ENCODE measurements at places on chromosomes 3 and 15.
A peak's percentile ranks its signal among the peaks of the same experiment; 100 is the strongest.

- DNase-seq: no peak
Measured at GRCh38 chr3:14393440-14394106, 8.8 kb upstream of the SLC6A6 start.

- DNase-seq: no peak
Measured at GRCh38 chr3:10299679-10300078, 6.9 kb upstream of the GHRL start.

DNA sequence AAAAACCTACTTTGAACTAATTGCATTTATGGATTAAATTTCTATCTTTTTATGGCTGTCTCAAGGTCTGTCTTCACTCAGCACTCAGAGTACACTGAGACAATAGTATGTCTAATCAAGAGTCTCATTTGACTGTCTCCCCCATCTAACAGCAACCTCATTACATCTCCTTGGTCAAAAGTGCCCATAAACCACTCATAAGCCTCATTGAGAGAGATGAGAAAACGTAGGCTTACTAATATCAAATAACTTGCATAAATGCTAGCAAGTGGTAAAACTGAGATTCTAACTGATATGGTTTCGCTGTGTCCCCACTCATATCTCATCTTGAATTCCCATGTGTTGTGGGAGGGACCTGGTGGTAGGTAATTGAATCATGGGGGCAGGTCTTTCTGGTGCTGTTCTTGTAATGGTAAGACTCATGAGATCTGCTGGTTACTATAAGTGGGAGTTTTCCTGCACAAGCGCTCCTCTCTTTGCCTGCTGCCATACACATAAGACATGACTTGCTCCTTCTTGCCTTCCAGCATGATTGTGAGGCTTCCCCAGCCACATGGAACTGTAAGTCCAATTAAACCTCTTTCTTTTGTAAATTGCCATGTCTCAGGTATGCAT, 113.9 kb downstream of the TFDP2 start:
- DNase-seq: no peak

GRCh38 chr3:55483196-55484095, 3.7 kb downstream of the WNT5A start:
- DNase-seq: no peak

GRCh38 chr3:124780761-124781475, 50.7 kb downstream of the UMPS start:
- DNase-seq: no peak

- DNase-seq: no peak
Measured at GRCh38 chr3:161423911-161424522, 52.7 kb upstream of the SPTSSB start.

GRCh38 chr3:141538568-141539240, 51.9 kb downstream of the RASA2 start:
- DNase-seq: no peak

- DNase-seq: no peak
Measured at GRCh38 chr3:171976526-171976925, 62.9 kb upstream of the FNDC3B start.

DNA sequence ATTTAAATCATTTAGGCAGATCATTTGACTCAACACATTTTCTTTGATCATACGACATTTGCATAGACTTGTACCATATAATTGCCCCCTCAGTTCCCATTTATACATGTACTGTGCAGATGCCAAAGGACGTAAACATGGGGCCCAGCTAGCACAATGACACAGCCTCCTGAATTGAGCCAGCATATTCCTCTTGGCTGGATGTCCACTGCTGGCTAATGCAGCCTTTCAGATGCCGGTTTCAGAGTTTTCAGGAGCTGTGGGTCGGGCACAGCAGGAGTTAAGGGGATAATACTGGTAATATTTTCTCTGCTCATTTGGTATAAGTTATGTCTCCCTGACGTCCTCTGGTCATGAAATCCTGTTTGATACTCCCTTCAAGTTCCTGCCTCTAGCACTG, 39.4 kb downstream of the KAT2B start:
- no peak for DNase-seq

- no peak for DNase-seq
Measured at GRCh38 chr3:153252963-153253362, 90.9 kb downstream of the RAP2B start.

GRCh38 chr15:51202783-51203182, 108.1 kb upstream of the TNFAIP8L3 start:
- DNase-seq: no peak

GRCh38 chr15:22259881-22260421, 179.6 kb downstream of the OR4M2 start:
- no peak for DNase-seq

DNA sequence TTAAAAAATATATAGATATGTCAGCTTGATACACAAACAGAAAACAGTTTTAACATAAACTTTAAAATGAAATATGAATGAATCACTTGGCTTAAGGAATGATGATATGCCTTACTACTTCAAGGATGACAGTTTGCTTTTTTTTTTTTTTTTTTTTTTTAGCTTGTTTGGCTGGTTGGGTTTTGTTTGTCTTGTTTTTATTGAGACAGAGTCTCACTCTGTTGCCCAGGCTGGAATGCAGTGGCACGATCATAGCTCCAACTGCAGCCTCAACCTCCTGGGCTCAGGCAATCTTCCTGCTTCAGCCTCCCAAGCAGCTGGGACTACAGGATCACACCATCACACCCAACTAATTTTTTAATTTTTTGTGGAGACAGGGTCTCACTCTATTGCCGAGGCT, 14.5 kb downstream of the LRRC2 start:
- DNase-seq: no peak

DNA sequence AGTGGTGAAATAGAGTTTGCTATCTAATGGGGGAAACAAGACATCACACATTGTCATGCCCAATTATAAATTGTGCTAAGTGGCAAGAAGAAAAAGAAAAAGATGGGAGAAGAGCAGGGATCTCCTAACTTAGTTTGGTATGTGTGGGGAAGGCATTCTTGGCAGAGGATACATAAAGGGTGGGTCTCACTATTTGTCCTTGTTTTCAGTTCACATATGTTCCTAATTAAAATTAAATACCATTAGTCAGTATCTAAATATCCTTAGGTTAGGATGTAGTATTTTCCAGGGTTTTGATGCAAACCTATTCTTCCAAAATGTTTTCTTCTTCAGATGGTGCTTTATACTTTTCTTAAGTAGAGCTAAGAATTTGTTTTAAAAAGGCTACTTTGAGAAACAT, 173.7 kb downstream of the B3GALNT1 start:
- DNase-seq: no peak

DNA sequence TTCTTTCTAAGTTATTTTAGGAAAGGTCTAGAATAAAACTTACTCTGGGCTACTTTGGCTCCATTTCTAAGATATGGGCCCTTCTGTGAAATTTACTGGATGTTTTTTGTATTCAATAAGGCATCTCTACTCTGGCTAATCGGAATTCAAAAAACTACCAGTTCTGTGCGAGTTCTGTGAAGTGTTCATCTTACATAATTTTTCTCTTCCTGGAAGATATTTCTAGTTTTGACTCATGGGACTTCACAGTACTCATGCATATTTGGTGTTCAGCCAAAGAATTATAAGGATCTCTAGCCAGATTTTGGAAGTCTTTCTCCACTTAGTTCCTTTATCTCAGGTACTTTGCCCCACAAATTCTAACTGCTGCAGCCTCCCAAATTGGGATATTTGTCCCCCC, 46.4 kb upstream of the MBNL1 start:
- no peak for DNase-seq

GRCh38 chr15:62119227-62119864, 45.7 kb downstream of the C2CD4B start:
- no peak for DNase-seq

GRCh38 chr3:105843994-105844393, 24.8 kb downstream of the CBLB start:
- no peak for DNase-seq

DNA sequence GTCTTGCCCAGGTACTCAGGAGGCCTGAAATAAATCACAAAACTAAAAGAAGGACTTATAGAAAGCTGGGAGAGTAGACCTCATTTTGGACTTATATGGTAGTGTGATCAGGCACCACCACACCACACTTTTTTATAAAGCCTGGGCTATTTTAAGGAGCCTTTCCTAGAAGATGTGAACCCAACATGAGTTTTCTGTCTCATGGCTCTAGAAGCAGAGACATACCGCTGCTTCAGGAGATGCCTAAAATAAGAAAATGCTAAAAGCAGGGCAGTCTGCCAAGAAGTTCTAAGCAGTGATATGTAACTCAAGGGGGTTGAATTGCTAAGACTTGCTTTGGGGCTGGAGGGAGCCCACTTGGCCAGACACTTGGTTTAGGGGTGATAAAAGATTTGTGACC, 49.6 kb downstream of the SUMF1 start:
- no peak for DNase-seq

DNA sequence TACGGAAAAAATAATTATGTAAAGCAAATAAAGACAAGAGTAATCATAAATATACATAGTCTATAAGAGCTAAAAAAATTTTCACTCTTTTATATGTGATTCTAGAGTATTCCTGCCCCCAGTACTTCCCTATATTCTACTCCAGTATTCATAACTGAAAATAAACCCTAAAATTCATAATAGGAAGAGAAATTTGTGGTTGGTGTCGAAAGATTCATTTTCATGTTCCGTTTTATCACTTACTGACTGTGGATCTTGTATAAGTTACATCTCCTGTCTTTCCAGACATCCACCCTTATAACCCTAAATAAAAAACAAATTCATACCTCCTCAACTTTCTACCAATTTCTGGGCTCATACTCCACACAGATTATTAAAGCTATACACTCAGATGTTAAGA, 16.0 kb upstream of the MBNL1 start:
- no peak for DNase-seq

- no peak for DNase-seq
Measured at GRCh38 chr15:71678191-71678590, 132.2 kb upstream of the NR2E3 start.

- DNase-seq: no peak
Measured at GRCh38 chr3:134255404-134255803, 4.7 kb upstream of the RYK start.

DNA sequence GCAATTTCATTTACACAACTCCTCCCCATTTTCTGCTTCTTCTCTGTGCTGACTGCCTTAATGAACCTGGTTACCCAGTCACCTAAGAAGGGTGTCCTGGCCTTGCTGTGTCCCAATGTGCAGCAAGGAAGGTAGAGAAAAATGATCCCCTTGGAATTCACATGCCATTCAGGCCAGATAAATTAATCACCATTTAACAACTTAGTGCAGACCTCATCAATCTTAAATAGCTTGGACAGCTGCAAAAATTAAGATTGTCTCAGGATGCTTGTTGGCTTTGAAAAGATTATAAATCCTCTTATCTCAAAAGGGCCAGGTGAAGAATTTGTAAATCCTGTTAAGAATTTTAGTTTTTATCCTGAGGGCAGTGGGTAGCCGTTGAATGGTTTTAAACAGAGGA, 9.7 kb upstream of the CDV3 start:
- DNase-seq: no peak

GRCh38 chr3:182455011-182455410, 338.3 kb upstream of the ATP11B start:
- DNase-seq: no peak

DNA sequence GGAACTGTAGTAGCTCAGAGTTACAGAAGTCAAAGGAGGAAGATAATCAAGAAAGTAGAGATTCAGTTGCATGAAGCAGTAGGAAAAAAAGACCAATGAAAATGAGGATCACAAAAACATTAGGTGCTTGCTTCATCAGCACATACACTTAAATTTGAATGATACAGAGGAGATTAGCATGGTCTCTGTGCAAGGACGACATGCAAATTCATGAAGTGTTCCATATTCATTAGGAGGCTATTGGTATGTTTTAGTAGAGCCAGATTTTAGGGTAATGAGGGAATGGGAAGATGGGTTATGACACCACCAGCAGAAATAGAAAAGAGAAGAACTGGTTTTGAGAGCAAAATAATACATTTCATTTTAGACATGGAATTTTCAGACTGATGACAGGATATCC, 21.0 kb upstream of the TTC14 start:
- no peak for DNase-seq

- no peak for DNase-seq
Measured at GRCh38 chr3:44554626-44555592, at the start of gene ZKSCAN7. Gene ZKSCAN7 (plus strand): TSS chr3:44555193. CDS start chr3:44557048, 1,855 bp downstream.

DNA sequence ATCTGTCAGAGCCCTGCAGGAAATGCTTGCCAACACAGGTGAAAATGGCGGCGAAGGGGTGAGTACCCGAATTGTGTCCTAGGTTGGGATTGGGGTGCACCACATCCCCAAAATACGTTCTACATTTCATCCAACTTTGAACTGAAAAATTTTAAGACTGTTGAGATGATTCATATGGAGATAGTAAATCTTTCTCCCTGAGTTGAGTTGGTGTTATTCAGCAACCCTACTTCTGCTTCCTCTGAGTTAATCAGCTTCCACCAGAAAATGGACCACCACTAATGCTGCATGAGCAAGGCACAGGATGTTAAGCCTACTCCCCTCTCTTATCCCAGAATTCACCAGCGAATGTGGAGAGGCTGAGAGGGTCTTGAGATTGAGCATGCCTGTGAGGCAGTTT, 192.9 kb downstream of the RYR3 start:
- no peak for DNase-seq

- DNase-seq: peak; percentile 7
Measured at GRCh38 chr3:112437146-112438022, 61.9 kb downstream of the BTLA start.

DNA sequence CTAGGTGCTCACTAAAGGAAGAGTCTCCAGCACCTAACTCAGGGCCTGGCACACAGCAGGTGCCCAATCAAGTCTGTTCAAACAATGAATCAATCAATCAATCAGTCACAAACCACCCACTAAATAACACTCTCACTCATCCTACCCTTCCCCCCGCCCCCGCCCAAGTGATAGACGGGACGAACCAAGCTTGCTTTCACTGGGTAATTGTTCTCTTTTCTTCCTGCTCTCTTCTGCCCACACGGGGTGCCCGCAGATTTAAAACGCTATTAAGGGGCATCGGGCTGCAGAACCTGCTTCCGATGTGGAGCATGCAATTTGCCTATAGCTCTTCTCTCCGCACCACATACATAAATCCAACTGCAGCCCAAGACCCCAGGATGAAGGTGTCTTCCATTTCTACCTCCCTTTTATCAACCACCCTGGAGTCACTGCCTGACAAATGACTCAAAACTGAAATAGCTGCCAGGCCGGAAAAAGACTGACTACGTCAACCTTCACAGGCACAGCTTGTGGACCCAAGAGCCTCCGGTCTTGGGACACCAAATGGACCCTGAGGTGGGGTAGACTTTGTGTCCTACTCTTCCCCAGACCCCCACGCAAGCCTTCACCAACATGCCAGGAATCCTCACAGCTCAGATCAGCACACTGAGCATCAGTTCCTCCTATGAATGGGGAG, 1.7 kb downstream of the KLHL25 start:
- no peak for DNase-seq
